ENCODE measurements at places on chromosomes 11 and 22. TPM values are rescaled to one million over a fixed set of nuclear protein-coding genes. Genes with fewer than 3 reads are reported as not detected.

RAPSN gene
- not detected for total RNA-seq

OR8D4 gene
- 1.7 TPM for total RNA-seq

USH1C gene
- total RNA-seq: 110 TPM

GVQW3 gene
- total RNA-seq: 4.1 TPM

MFNG gene
- total RNA-seq: 13.4 TPM

CCDC87 gene
- total RNA-seq: not detected

MS4A2 gene
- total RNA-seq: 0.14 TPM

TRIM49 gene
- not detected for total RNA-seq

GLB1L2 gene
- 26.2 TPM for total RNA-seq

RAB39A gene
- total RNA-seq: 0.68 TPM

MED19 gene
- total RNA-seq: 7.5 TPM

GRCh38 chr11:47189100-47189834 lies 3.0 kb upstream of the PACSIN3 start:
- DNase-seq: no peak

DNA sequence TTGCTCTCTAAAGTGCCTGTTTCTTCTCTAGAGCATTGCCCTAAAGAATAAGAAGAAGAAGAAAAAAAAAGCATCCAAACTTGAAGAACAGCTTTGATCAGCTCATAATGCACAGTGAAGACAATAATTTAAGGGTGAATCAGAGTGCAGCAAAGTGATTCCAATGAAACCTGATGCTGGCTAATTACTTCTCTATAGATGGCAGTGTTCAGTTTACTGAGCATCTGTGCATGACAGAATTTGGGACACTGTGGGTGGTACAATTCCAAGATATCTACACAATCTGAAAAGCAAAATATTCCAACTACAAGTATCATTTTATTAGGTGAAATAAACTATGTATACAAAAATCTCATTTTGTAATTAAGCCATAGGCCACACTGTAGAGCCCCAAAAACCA lies 450.5 kb upstream of the CCDC90B start:
- no peak for DNase-seq

- DNase-seq: no peak
These were observed 11.1 kb upstream of the RFPL1 start for GRCh38 chr22:29427176-29427760.

GRCh38 chr11:69301081-69301454 lies 7.1 kb downstream of the MYEOV start:
- DNase-seq: no peak

DNA sequence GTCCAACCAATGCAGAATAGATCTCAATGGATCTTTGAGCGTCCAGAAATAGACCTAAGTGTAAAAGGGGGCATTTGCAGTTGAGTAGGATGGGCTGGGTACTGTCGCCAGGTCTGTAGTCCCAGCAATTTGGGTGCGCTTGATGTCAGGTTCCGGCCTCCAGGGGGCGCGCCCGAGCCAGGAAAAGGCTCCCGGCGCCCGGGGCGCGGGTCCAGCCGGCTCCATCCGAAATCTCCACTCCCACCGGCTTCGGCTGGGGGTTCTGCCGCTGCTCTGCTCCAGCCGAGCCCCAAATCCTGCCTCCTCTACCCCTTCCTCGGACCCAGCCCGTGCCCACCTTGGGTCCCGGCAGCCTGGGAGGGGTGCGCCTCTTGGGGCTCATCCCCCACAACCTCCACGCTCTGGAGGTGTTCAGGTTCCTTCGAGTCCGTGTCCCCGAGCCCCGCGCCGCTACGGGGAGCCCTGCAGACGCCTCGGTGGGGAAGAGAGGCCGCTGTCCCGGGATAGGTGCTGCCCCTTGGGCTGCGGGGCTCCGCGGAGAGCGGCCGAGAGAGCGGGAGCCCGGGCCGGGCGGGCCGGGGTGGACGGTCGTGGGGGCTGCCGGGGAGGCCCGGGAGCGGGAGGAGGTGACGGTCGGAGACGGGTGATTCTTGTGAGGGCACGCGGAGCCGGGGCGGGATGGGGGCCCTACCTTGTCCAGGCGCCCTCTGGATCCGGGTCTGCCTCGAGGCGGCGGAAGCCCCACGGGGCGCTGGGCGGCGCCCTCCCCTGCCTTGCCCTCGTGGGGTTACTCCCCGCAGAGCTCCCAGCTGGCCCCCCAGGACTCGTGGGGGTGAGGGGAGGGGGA lies 13.0 kb upstream of the CYB5R3 start:
- DNase-seq: peak; percentile 87

GRCh38 chr22:24506802-24507438 lies 11.8 kb downstream of the UPB1 start:
- no peak for DNase-seq

DNA sequence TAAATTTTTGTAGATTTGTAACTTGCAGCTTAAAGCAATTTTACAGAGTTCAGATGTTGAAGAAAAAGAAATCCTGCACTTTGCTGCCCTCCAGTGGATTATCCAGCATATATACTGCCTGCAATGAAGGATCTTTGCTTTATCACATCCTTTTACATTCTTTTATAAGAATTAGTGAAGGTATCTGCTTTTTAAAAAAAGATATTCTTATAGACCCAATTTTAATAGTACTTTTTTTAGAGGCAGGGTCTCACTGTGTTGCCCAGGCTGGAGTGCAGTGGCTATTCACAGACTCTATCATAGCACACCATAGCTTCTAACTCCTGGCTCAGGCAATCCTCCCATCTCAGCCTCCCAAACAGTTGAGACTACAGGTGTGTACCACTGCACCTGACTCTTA lies 60.7 kb downstream of the TTC17 start:
- peak; percentile 21 for DNase-seq

- no peak for DNase-seq
These were observed 198.3 kb downstream of the CASP12 start for GRCh38 chr11:104699981-104700380.

GRCh38 chr22:36822581-36822980 lies 5.7 kb upstream of the PVALB start:
- DNase-seq: no peak

GRCh38 chr11:17992916-17993315 lies 19.9 kb downstream of the SERGEF start:
- no peak for DNase-seq

GRCh38 chr11:96567176-96567575 lies 177.4 kb downstream of the JRKL start:
- DNase-seq: no peak

DNA sequence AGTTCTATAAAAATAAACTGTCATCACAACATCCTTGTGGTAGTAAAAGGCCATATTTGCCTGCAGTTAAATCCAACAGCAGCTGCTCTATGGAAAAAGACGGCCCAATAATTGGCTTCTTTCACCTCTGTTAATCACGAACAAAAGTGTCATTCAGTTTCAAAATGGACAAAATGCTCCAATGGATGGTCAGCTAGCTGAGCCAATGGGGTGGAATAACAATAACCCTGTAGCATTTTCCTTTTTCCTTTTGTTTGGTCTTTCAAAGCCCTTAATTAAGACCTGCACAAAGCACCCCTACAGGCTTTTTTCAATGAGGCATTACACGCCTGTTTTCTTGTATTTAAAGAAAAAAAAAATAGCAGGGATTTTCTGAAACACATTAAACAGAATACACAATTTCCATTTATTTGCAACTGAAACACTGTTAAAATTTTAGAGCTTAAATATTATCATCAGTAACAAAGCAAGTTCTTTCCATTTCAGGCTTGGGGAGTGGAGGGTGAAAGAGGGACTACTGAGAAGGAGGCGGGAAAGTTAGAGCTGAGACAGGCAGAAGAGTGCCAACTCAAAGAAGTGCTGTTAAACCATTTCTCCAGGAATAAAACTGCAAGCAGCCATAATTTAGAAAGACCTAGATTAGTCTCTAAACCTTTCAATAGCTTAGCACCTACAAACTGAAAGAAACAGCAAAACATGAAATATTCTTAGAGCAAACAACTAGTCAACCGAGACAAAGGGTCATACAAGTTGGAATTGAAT lies 28.7 kb downstream of the LGR4 start:
- no peak for DNase-seq

- DNase-seq: peak; percentile 39
These were observed 997 bp downstream of the UBE2L3 start for GRCh38 chr22:21568347-21569075.

GRCh38 chr11:79129702-79130101 lies 311.1 kb downstream of the TENM4 start:
- no peak for DNase-seq

- DNase-seq: no peak
These were observed 75.4 kb upstream of the LDLRAD3 start for GRCh38 chr11:35868491-35868890.

DNA sequence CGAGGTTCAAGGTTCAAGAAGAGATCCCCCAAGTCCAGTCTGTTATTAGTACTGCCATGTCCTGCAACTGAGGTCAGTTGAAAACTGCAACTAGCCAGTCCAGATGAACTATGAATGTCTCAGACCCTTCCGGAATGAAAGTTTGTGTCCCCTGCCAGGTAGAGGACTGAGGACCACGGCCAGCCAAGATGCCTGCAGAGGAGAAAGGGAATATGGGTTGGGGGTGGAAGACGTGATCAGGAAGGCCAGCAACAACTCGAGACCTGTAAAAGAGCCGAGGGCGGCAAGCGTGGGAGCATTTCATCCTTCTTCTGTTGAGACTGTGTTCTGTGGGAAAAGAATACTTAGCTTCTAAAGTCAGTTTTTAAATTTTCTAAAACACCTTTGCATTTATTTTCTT lies 572.4 kb upstream of the B3GAT1 start:
- no peak for DNase-seq

- no peak for DNase-seq
These were observed 1388.7 kb downstream of the BRD1 start for GRCh38 chr22:48438800-48439559.

DNA sequence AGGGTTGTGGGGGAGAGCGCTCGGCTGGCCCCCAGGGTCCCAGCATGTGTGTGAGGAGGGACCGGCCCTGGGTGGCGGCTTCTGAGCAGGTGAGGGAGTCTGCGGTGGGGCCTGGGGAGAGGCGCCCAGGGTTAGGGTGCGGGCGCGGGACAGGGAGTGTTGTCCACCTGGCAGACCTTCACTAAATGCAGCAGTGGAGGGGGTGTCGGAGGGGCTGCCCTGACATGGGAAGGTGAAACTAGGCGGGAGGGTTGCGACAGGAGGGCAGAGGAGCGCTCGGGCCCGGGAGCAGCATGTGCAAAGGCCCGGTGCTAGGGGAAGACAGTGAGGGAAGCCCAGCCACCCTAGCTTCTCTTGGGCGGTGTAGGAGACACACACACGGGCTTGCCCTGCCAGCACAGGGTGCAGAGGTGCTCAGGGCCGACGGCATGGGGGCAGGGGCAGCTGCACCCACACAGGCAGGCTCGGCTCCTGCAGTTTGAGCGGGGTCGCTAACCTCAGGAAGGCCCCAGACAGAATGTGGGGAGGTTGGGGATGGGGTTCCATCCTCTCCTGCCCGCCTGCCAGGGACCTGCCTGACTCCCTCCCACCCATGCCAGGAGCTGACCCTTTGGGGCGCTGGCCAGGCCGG lies 22.2 kb downstream of the OTUB1 start:
- DNase-seq: no peak

GRCh38 chr11:126186025-126186698 lies 25.3 kb downstream of the RPUSD4 start:
- DNase-seq: no peak
